ENCODE measurements at places on chromosomes 6 and 20.

DNA sequence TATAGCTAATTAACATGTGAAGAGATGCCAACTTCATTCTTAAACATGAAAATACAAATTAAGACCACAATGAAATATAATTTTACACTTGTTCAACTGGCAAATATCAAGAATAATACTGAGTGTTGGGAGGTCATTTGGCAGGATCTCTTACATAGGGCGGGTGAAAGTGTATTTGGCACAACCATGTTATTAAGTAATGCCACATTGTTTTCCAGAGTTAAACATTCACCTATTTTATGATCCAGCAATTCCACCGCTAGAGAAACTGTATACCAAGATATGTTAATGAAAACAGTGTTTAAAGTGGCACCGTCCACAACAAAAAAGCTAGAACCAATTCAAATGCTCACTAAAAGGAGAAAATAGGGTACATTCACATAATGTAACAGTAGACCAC lies 14.1 kb downstream of the MOCS1 start:
- no peak for DNase-seq

DNA sequence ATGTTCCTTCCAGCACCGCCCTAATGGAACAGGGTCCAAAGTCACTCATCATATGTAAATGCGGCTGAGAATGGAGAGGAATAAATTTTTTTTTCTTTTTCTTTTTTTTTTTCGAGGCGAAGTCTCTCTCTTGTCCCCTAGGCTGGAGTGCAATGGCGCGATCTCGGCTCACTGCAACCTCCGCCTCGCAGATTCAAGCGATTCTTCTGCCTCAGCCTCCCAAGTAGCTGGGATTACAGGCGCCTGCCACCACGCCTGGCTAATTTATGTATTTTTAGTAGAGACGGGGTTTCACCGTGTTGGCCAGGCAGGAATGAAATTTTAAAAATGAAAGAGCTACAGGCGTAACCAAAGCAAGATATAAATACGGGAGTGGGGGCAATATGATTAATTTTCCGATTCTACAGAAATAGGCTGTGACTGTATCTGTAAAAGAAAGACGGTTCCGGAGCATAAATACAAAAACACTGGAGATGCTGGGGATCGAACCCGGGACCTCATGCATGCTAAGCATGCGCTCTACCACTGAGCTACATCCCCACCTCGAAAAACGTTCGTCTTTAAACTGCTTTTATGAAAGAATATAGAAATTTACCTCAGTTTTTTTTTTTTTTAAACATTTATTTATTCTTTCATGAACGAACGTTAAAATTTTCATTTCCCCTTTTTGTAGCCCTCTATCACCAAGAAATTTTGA lies 132.2 kb downstream of the GPX5 start:
- DNase-seq: no peak

DNA sequence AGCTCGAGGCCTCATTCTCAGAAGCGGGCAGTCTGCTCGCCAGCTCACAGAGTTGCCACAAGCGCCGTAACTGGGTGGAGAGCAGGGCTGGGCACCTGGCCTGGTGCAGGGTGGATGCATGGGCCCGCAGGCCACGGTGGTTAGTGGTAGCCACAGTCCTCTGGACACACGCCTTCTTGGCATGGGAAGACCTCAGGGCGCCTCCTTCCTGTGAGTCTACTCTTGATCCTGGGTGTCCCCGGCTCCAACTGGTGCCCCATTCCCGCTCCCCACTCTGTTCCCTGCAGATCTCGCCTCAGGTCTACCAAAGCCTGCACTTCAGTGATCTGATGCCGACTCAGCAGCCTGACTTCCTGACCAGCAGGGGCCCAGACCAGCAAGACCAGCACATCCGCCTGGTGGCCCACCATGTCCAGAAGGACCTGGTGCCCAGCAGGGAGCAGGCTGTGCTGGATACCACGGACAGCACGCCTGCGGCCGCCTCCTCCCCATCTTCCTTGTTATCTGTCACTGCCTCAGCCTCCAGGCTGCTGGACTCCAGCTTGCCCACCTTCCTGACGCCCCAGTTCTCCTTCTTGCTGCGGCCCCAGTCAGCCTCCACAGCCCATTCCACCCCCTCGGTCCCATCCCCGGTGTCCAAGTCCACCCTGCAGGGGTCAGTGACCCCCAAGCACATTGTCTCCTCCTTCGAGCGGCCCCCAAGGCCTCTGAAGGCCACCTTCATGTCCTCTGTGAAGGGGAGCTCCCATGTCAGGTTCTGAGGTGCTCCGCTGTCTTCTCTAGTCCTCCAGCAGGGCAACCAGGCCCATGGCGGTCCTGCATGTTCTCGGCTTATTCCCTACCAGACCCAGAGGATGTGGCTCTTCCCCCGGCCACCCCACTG lies 43.1 kb downstream of the SUN5 start:
- DNase-seq: no peak

GRCh38 chr6:8462694-8463093 lies 27.3 kb upstream of the SLC35B3 start:
- no peak for DNase-seq

- DNase-seq: no peak
Observed at GRCh38 chr6:129785756-129786135, 75.4 kb downstream of the TMEM244 start.

GRCh38 chr6:15437090-15437635 lies 191.3 kb downstream of the JARID2 start:
- no peak for DNase-seq

Data from astrocyte of the cerebellum (primary cell).